ENCODE measurements at places on chromosomes 7 and 10.

- DNase-seq: no peak
Measured at GRCh38 chr10:50382576-50383023, 131.3 kb upstream of the ASAH2 start.

GRCh38 chr7:41118486-41118885 is 584.4 kb downstream of the INHBA start:
- no peak for DNase-seq

- no peak for DNase-seq
Measured at GRCh38 chr10:80759693-80760092, 222.0 kb downstream of the SH2D4B start.

DNA sequence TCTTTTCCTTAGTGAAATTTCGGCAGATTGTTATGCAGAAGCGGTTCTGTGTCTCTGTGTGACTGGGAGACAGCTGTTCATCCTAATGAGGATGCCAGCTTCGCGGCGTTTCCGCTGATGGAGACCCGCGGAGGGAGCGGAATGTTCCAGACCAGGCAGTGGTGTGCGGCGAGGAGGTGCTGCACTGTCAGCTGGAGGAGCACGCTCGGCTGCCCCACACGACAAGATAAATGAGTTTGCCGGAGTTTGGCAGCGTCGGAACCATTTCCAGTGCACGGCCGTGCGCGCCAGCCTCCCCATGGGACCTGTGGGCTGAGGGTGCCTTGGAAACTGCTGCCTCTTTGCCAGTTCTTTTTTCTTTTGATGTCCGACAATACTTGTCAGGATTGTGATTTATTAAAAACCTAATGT is 64.6 kb downstream of the WDR37 start:
- no peak for DNase-seq

- no peak for DNase-seq
Measured at GRCh38 chr10:1659221-1659791, 78.0 kb downstream of the ADARB2 start.
